ENCODE measurements at places on chromosomes 3 and 15. TPM values are rescaled to one million over a fixed set of nuclear protein-coding genes. Genes with fewer than 3 reads are reported as not detected.

DNA sequence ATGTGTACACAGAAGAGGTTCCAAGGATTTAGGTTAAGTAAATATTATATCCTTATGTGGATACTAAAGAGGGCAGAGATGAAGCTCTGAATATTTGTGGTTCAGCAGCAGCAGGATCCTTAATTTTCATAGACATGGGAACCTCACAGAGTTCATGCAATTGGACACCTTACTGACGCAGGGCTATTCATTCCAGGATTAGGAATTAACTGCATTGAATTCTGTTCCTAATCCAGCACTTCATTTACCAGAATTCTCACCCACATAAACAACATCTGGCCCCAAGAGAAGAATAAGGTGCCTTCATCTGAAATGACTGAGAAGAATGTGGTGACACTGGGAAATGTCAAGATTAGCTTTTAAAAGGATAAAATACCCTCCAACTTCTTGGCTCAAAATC, 62.4 kb downstream of the ADAMTS9 start:
- no peak for DNase-seq

Gene PRR20G
- not detected for total RNA-seq

Gene HHLA2
- total RNA-seq, result 0.48 TPM

DNA sequence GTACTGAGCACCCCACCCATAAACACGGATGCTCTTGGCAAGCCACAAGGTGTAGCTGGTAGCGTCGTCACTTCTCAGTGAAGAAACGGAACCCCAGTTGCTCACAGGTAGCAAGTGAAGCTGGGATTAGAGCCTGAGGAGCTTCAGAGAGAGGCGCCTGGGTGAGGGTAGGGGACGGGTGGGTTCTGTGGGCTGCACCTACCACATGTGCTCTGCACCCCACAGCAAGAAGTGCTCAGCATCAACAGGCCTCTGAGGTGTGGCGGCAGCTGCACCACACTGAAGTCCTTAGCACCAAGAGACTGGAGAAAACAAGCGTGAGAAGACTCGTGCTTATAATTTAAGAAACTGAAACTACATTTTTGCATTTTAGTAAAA, 9.8 kb downstream of the MAP6D1 start:
- DNase-seq, result no peak

DNA sequence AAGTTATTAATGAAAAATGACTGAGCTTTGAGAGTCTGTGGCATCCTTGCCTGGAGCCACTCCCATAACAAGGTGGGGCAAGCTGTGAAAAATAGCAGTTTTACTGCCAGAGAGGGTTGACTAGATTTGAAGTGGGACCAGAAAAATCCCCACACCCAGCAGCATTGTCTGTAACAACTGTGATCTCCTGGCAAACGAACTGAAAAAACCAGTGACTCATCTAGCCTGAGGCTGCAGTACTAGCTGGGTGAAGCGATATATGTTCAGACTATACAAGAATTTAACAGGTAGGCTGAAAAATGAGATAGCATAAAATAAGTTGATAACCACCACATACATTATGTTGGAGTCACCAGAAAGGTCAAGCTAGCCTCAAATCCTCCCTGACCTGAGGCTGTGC, 64.0 kb downstream of the DPH6 start:
- peak; percentile 48 for DNase-seq

DNA sequence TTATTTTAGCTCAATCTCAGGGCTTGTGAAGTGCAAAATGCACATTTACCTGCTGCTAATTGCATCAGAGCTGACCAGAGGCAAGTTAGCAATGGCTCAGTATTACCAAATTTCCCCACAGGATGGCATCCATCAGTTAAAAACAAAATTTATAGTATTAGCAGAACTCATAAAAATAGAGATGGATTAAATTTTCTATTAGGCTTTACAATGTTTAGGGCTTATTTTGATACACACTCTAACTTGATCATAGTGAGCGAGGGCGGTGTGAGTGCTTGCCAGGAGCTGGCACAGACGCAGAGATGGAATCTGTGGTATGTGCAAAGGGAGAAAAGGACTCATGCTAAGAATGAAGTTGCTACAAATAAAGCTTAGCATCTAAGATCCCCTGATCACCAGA, 241.0 kb downstream of the NSUN3 start:
- peak; percentile 24 for DNase-seq

DNA sequence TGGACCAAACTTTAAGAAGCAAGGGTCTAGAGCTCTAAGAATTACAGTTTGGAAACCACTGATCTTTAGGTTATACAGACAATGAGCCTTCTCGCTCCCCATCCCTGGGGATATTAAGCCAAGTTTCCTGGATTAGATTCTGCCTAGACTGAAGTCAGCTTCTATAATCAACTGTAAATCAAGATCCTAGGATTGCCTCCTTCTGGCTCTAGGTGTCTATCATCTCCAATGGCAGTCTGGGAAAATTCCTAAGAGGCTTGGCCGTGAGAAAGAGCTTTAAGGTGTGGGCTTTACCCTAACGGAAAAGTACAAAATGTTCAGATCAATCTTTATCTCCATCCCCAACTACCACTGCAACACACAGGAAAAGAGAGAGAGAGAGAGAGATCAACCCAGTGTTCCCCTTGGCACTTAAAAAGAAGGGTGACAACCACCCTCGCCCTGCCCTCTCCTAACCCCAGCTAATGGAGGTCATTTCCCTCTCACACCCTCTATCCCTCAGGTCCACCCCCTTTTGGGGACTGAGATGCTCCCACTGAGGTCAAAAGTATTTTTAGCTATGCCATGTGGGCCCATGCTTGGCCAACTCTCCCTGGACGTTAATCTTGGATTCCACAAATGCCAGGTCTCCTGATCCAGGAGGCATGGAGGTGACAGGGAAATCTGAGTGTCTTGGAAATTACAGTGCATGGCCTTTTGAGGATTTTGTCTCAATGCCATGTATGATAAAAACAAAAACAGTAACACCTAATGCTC, 202.8 kb upstream of the BCL6 start:
- no peak for DNase-seq

- no peak for DNase-seq
Measured at GRCh38 chr3:155350571-155350970, 57.1 kb upstream of the STRIT1 start.

GRCh38 chr3:141348837-141349236, 19.5 kb upstream of the ZBTB38 start:
- no peak for DNase-seq

GRCh38 chr15:57675481-57676181, 30.9 kb upstream of the POLR2M start:
- no peak for DNase-seq

GRCh38 chr15:35170207-35170606, 85.1 kb upstream of the NANOGP8 start:
- no peak for DNase-seq

- no peak for DNase-seq
Measured at GRCh38 chr15:46416544-46416943, 781.7 kb downstream of the SQOR start.

DNA sequence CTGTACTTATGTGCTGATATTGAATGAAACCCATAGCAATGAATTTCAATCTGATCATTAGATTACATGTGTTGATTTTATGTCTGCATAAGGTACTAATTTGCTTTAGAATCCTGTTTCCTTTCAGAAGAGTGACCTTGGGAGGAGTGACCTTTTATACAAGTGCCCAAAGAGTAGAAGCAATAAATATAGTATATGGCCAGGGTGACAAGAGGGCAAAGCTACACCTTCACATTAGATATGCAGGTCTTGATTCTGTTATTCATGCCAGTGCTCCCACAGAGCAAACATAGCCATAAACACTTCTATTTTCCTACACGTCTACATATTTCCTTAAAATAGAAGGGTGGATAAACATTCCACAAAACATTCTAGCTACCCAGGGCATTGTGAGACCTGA, 158.2 kb upstream of the RAP2B start:
- DNase-seq, result no peak

- no peak for DNase-seq
Measured at GRCh38 chr3:1010228-1010627, 82.6 kb upstream of the CNTN6 start.

DNA sequence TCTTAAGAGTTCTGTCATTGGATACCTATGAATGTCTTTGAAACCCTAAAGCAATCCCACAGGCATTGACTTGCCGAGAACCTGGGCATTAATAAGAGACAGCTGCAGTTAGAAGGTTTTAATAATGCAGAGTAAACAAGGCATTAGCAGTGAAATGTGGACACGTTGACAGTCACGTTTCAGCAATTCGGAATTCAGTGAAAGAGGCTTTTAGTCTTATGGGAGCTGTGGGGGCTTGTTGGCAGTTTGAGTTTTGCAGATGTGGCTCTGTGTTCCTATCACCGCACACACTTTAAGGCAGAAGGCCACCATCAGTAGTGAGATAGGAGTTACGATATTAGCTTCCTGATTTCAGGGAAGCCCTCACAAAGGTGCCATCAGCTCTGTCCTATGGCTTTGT, 145.2 kb upstream of the NUDT16 start:
- no peak for DNase-seq

Gene VGLL3
- 0.04 TPM for total RNA-seq
